Stomach (tissue), 19 donors: ENCODE measurements at places on chromosomes 5 and 9.

DNA sequence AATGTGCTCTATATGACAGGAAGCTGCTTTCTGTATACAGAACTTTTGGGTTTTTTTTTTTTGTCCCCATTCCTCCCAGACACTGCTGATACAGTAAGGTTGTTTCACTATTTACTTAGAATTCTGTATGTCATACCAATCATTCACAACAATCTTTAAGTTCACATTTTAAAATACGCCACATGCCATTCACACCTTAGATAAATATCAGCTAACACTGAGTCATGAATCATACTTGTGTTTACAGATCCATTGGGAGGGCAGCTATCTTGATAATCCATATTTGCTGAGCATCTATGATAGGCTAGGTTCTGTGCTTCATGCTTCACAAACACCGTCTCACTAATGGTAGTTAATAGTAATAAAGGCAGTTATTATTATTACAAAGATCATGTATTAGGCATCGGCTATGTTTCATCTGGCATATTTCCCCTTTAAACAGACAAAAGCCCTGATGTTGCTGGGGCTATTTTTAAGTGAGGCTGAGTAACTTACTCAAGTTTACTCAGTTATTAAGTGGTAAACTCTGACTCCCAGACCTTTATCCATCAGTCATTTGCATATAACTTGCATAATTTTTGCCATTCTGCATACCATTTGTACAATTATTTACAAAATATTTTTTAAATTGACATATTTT is 152.2 kb upstream of the HMHB1 start:
- no peaks in the 10 kb centered on the region for H3K27me3 ChIP-seq
- H3K4me3 ChIP-seq: no peak overlapping the region
- H3K27ac ChIP-seq: no peak overlapping the region
- peaks cover 6% of the 10 kb centered on the region for H3K4me1 ChIP-seq
- no peak for DNase-seq
- H3K36me3 ChIP-seq: no peaks in the 10 kb centered on the region

- H3K4me3 ChIP-seq: no peak overlapping the region
- H3K27ac ChIP-seq: no peak overlapping the region
- no peak for DNase-seq
- no peaks in the 10 kb centered on the region for H3K27me3 ChIP-seq
Measured at GRCh38 chr9:125913551-125913950, 166.4 kb downstream of the PBX3 start.

DNA sequence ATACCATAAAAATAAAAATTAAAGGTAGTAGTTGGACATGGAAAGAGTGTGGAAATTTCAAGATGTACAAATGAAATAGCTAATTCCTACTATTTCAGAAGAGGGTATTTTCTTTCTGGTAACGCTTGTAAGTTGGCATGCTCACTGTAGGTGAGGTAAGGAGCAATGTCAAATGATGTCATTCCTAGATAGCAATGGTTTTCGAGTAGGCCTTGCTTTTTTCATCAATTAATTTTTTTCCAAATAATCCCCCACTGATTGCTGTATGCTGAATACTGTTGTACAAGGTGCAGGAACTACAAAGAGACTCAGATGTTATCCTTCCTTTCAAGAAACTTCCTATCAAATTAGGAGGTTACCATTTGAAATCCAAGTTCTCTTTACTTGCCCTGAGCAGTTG is 928 bp upstream of the SELENOP start:
- no peaks in the 10 kb centered on the region for H3K27me3 ChIP-seq
- H3K4me3 ChIP-seq: no peak overlapping the region
- H3K4me1 ChIP-seq: peaks cover 47% of the 10 kb centered on the region
- no peak overlapping the region for H3K27ac ChIP-seq
- no peak for DNase-seq

GRCh38 chr9:116555119-116555518 is 132.0 kb upstream of the TRIM32 start:
- H3K4me3 ChIP-seq: no peak overlapping the region
- H3K27ac ChIP-seq: no peak overlapping the region
- no peaks in the 10 kb centered on the region for H3K36me3 ChIP-seq
- no peaks in the 10 kb centered on the region for H3K4me1 ChIP-seq

DNA sequence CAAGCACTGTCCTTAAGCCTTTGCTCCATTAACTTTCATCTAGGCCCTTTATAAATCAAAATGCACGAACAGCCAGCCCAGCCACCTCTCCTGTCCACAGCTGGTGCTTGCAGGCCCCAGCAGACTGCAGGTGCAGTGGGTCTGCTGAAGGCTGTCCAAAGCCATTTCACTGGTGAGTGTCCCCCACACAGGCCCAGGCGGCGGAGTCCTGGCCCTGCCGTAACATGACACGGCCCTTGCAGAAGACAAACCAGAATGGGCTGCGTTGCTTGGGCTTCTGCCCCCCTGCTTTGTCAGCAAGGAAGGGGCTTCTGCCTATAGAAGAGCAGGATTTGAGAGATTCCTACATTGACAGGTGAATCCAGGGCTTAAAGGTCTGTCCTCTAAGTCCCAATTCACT is 188.6 kb downstream of the NR3C1 start:
- no peak for DNase-seq
- H3K27ac ChIP-seq: no peak overlapping the region
- H3K4me1 ChIP-seq: peaks cover 46% of the 10 kb centered on the region
- H3K27me3 ChIP-seq: no peaks in the 10 kb centered on the region
- peaks cover 10% of the 10 kb centered on the region for H3K36me3 ChIP-seq

- DNase-seq: no peak
- H3K27ac ChIP-seq: no peak overlapping the region
- H3K4me3 ChIP-seq: no peak overlapping the region
- H3K4me1 ChIP-seq: no peaks in the 10 kb centered on the region
- H3K27me3 ChIP-seq: no peaks in the 10 kb centered on the region
Measured at GRCh38 chr9:73807952-73808351, 656.3 kb downstream of the ANXA1 start.
